ENCODE measurements at places on chromosomes 5 and 9.

- no peak for DNase-seq
These were observed 144.2 kb downstream of the PCSK1 start for GRCh38 chr5:96288845-96289185.

GRCh38 chr9:14909961-14910805, at the start of gene FREM1:
Gene FREM1, minus strand, starts transcription at chr9:14910428. Its CDS starts 41,451 bp downstream, at chr9:14868977.
- no peak for DNase-seq

DNA sequence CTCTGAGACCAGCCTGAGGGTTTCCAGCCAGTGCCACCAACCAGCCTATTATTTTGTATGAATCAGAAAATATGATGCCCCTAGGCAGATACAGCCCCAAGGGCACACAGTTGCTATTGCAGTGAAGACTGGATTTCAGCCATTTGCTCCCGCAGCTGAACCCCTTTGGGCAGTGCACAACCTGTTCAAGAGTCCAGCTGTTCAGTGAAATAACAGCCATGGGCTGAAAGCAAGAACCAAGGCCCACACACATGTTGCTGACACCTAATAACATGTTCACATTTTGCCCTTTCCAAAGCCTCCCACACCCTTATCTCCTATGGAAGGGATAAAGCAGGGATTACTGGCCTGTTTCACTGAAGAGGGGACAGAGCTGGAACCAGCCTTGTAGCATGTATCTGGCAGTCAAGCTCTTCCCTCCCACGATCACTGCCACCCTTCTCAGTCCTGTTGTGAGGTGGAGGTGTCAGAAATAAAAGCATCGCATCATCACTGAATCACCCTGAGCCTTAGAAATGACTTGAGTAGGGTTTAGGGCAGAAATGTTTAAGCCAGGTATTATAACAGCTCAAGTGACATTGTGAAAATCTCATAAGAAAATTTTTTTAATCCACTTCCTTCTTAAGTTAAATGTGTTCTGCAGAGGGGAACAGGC, 137.1 kb upstream of the FSTL4 start:
- DNase-seq: no peak

- DNase-seq: no peak
These were observed 889.4 kb upstream of the SEMA6A start for GRCh38 chr5:117463881-117464570.

- DNase-seq: no peak
These were observed 49.2 kb upstream of the NEK6 start for GRCh38 chr9:124208571-124208970.

GRCh38 chr5:140690376-140690932, 716 bp downstream of the HARS1 start:
- DNase-seq: no peak

All from anterior cingulate cortex (tissue), 58 donors.